ENCODE measurements at places on chromosomes 3 and 15.

GRCh38 chr3:125428216-125428830, 53.2 kb upstream of the ZNF148 start:
- DNase-seq = no peak

- no peak for DNase-seq
These were observed 106.7 kb downstream of the GHSR start for GRCh38 chr3:172341482-172342059.

DNA sequence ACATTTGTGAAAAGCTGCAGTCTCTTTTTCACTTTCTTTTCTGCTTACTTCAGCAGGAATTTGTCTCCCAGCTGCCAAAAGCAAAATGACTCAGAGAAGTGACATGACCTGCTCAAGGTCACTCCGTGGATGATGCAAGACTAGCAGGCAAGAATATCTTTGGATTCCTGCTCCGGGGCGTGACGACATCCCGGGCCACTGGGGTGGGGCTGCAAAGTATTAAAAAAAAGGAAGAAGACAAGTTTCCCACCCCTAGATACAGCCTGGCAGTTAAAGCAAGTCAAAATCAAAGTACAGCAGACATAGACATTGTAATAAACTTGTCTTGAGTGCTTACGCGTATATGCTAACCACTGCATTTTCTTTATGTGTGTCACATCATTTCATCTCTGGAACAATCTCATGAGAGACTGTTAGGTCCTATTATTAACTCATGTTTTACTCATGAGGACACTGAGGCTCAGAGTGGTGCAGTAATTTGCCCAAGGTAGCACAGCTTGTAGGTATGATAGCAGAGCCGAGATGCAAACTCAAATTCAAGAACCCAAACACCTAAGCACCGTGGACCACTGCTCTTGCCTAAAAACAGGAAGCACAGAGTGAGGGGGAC, 485.2 kb upstream of the PROK2 start:
- DNase-seq = peak; percentile 84

GRCh38 chr3:187986514-187986934, 167.4 kb upstream of the LPP start:
- DNase-seq = no peak

GRCh38 chr15:25541228-25541627, 102.4 kb upstream of the UBE3A start:
- DNase-seq = no peak

GRCh38 chr3:98734306-98734705, 28.8 kb upstream of the ST3GAL6 start:
- DNase-seq = no peak

GRCh38 chr3:121552379-121552778, 6.6 kb upstream of the POLQ start:
- no peak for DNase-seq

GRCh38 chr3:117282566-117282965, 573.0 kb downstream of the TUSC7 start:
- no peak for DNase-seq
